ENCODE measurements at places on chromosomes 7 and 10.

GRCh38 chr10:22133749-22134624, 83.8 kb downstream of the EBLN1 start:
- no peak for DNase-seq

GRCh38 chr10:126393076-126393475, 4.8 kb upstream of the ADAM12 start:
- no peak for DNase-seq

- no peak for DNase-seq
Observed at GRCh38 chr10:72445851-72446250, 91.1 kb upstream of the DNAJB12 start.

GRCh38 chr7:132614428-132615318, 38.4 kb upstream of the PLXNA4 start:
- no peak for DNase-seq

DNA sequence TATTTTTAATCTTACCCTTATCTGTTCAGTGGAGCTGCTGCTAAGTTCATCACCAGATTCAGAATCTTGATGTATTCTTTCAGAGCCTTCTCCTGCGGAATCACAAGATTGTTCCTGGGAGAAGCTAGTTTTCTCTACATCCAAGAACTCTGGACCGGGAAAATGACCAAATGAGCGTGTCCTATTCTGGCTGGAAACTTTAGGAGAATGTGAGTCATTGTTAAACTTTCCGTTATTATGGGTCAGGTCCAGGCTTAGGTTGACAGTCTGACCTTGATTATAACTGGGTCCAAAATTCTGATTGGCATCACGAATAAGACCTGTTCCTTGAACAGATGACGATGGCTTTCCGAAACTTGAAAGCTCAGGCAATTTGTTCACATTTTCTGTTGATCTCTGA, 20.5 kb downstream of the ARHGAP12 start:
- DNase-seq = no peak

DNA sequence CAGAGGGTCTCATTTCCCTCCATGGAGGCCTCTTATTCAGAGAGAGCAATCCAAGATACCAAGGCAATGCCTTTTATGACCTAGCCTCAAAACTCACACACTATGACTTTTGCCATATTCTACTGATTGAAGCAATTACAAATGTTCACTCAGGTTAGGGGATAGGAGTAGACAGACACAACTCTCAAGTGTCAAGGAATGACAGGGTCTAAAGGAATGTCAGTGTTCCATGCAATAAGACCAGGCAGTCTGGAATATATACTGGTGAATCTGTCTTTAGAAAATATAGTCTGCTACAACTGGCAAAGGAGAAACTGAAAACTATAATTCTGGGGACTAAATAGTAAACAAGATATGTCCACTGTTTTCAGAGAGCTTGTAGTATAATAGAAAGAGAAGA, 283.9 kb downstream of the PRKG1 start:
- DNase-seq = no peak

GRCh38 chr7:72781631-72782030, 46.4 kb downstream of the TYW1B start:
- DNase-seq = no peak

DNA sequence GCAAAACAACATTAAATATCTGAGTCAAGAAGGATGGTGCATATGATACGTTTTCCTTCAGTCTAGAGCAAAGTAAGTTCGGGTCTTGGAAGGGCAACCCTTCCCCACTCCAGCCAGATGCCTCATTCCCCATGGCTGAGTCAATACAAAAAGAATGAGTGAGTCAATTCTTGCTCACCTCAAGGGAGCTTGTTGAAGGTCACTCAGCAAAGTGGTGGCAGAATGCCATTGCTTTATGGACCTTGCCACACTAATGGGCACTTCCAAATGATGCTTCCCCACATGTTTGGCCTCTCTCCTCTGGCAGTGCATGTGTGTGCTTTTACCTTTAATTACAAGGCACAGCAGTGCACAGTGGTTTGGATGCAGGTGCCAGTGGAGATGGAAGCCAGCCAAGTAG, 296.5 kb downstream of the SORCS3 start:
- peak; percentile 68 for DNase-seq
